Activated CD4-positive, CD25-positive, alpha-beta regulatory T cell (primary cell): ENCODE measurements at places on chromosomes 6 and 20.

- no peak for DNase-seq
These were observed 127.8 kb downstream of the TASP1 start for GRCh38 chr20:13510837-13511488.

GRCh38 chr20:64161356-64162238, 2.7 kb upstream of the MYT1 start:
- no peak for DNase-seq

DNA sequence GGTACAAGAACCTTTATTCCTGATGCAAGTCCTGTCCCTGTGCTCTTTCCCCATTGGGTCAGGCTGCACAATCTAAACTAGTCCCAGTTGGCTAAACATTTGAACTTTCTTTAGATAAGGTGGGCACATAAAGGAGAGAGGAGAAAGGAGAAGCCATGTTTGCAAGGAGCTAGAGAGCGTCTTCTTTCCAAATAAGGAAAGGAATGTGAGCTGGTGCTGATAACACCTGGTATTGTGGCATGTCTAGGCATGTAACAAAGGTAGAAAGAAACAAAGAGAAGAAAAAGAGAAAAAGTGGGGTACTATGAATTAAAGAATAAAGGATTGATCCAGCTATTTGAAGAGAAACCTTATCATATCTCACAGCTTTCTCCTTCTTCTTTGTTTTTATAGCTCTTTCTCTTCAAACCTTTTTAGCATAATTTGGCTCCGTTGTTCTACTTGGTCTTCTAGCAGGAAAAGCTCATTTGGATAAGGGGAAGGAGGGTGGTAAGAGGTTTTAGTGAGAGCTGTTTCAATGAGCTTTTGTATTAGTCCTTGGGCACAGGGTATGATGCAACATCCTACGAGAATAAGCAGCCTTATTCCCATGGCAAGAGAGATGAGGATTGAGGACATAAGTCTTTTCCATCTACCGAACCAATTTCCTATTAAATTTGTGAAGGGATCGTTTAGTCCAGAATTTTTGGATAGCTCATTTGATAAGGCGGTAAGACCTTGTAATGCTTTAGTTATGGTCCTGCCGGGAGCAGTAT, 415.5 kb upstream of the MAN1A1 start:
- no peak for DNase-seq

DNA sequence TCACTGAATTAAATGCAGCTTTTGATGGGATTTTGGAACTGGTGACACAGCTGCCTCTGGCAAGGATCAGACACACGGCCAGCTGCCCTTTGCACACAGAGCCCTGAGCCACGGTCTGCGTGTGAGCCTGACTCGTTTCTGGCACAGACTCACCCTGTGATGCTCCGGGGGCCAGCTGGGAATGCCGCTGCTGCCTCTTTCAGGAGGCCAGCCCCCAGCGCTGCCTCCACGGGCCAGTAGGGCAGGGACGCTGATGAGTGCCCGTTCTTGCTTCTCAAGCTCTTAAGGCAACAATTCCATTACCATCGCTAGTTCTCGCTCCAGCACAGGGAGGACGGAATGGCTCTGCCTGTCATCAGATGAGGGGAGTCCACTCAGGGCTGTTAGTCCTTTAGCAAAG, 61.6 kb downstream of the IRF4 start:
- no peak for DNase-seq

GRCh38 chr6:39268721-39269120, 39.4 kb upstream of the KCNK5 start:
- no peak for DNase-seq

- no peak for DNase-seq
These were observed 358.3 kb upstream of the SULF2 start for GRCh38 chr20:48143435-48144081.

DNA sequence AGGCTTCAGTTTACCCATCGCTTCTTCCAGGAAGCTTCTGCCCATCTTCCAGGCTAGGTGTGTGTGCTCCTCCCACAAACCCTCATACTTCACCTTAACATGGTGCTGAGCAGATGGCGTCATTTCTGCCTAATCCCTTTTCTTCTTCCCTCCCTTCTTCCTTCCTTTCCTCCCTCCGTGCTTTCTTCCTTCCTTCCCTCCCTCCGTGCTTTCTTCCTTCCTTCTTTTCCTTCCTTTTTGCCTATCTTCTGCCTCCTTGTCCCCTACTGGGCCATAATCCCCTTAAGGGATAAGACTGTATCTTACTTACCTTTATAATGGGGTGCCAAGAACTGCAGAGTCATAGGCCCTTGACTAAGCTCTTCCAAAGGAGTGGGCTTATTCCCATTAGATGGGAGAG, 27.5 kb upstream of the PMEPA1 start:
- DNase-seq = no peak

DNA sequence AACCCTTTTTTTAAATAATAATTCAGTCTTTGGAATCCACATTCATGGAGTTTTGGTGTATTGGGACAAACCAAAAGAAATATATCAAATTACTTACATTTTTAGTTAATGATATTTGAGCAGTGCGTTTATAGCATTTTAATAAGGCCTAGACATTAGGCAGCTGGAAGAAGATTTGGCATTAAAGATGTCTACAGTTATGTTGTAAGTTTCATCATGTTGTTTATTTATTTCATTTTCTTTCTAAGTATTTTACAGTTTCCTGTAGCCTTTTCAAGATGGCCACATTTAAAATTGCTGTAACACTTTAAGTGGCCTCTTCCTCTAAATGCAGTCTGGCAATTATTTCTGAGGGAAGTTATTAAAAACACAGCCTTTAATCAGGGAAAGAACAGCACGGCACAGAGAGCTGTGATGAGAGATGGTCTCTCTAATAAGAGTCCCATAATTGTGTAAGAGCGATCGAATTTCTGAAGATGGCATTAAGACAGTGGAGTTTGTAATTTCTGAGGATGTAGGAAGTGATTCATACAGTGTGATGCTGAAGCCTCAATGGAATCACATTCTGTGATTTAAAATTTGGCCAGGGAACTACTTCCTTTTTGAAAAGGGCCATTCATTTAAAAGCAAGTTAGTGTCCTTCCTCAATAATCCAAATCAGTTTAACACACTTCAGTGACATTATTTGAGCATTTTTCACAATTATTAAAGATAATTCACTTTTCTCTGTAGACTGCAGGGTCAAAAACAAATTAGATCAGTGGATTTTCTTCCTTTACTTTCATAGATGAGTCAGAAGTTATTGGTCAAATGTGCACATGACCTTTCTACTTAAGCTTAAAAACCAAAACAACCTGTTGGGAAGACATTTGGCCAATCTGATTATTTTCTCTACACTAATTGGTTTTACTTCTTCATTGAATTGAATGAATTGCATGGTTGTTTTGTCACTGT, 52.4 kb upstream of the EDN3 start:
- no peak for DNase-seq

- no peak for DNase-seq
These were observed 34.2 kb downstream of the PPP1R3G start for GRCh38 chr6:5119090-5119951.

GRCh38 chr6:165846123-165846966, 183.3 kb upstream of the PDE10A start:
- DNase-seq = no peak

- no peak for DNase-seq
These were observed 249.2 kb upstream of the RREB1 start for GRCh38 chr6:6858533-6858982.

GRCh38 chr20:53706008-53706465, 112.4 kb upstream of the ZNF217 start:
- DNase-seq = no peak

GRCh38 chr6:84641076-84641475, 123.3 kb downstream of the TBX18 start:
- DNase-seq = no peak

DNA sequence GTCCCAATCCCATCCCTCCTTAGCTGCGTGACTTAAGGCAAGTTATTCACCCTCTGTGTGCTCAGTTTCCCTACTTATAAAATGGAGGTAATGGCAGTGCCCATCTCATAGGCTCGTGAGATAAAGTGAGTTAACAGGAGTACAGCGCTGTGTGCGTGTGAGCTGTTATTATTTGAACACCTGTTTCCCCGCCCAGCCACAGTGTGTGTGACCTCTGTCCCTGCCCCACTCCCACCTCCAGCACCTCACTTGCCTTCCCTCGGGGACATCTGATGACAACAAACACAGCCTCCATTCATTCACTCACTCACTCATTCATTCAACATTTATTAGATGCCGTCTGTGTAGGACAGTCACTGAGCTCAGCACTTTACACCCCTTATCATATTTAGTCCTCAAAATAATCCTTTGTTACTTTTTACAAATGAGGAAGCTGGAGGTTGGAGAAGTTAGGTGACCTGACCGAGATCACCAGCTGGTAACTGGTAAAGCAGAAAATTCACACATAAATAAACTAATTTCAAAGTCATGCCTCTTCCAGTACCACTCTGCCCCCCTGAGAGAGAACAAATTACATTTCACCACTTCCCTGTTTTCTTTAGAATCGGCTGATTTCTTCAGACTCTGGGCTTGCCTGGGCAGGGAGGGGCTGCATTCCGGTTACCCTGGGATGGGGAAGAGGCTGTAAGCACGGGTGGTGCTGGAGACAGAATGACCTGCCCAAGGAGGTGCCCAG, 58.6 kb downstream of the CPNE5 start:
- DNase-seq = no peak

- no peak for DNase-seq
These were observed 9.8 kb downstream of the NEDD9 start for GRCh38 chr6:11222385-11223277.

DNA sequence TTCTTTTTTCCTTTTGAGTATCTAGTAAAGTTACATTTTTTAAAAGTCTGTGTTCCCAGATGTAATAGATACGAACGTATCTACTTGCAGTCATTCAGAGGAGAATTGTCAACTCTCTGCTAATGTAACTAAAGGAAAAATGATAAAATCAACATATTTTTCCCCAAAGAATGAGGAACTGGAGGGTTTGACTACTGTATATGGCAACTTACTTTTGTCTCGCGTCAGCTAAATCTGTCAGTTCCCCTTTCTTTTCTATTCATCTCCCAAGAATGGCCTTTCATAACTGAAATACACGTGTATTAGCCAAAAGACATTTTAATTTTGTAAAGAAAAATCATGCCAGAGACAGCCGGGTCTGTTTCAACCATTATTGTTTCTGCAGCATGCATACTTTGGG, 5.4 kb downstream of the EYA2 start:
- DNase-seq = no peak

DNA sequence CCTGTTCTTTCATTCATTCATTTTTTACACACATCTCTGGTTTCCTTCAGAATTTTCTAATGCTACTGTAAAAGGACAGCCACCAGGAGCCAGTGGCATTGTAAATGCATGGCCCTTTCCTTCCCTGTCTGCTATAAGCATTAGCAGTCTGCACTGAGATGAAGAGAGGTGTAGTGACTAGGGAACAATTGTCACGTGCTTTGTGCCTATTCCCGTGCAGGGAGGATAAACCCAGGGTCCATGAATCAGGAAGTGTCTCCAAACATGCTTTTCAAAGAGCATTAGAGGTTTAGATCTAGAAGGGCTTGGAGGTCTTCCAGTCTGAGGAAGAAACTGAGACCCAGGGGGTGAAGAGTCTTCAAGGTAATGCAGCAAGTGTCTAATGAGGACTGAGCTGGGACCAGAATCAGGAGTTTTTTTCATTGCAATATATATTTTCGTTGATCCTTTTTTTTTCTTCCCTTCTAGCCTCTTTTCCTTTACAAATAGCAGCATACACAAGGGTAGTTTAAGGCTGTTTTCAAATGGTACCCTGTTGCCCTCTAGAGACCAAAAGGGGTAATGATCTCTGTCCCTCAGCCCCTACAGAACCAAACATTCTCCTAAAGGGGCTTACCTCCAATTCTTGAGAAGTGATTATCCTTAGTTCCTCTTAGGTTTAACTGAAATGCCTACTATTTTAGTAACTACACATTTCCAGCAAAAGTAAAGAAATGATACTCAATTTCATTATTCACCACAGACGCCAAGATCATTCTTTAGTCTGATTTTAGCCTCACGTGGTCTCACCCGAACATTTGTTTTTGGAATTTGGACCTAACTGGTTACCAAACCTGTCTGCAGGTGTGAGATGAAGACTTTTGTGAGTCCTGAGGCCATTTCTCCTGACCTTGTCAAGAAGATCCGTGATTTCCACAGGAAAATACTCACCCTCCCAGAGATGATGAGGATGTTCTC, 6.6 kb downstream of the TRIM15 start:
- DNase-seq = no peak

- DNase-seq = no peak
These were observed 30.7 kb downstream of the HUS1B start for GRCh38 chr6:626236-626635.

DNA sequence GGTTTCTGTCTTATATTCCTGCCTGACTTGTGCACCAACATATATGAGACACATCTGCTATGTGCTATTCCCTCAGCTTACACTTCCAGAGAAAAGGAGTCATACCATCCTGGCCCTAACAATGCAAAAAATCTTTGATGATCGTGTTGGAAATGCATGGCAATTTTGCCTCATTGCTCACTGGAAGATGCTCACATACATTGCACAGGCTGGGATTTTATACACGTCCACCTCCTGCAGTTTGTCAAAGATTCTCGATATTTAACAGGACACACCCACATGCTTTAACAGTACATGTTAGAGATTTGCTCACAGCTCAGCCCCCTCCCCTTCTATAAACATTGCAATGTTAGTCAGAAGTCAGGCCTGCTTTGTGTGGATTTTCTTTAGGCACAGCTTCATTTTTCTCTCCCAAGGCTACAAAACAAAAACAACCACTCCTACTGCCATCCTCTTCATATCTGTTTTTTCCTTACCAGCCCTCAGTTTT, 66.1 kb downstream of the ADGB start:
- no peak for DNase-seq

- no peak for DNase-seq
These were observed 34.0 kb downstream of the AKIRIN2 start for GRCh38 chr6:87668013-87668412.

DNA sequence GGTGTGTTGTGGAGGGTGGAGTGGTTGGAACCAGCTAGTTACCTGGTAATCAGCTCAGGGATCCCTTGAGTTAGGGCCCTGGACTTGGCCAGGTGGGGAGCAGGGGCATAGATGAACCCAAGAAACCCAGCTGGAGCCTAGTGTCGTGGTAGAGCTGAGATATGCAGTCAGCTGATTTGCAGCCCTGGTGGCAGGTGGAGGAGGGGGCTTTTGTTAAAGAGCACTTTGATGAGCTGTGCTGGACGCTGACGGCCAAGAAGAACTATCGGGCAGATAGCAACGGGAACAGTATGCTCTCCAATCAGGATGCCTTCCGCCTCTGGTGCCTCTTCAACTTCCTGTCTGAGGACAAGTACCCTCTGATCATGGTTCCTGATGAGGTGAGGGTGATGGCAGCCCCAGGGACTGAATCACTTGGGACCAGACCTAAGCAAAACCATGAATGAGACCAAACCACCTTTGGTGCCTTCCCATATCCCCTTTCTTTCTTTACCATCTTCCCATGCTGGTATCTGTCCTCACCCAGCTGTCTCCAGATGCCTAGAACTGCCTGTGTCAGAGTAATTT, 12.7 kb downstream of the DEF6 start:
- no peak for DNase-seq

DNA sequence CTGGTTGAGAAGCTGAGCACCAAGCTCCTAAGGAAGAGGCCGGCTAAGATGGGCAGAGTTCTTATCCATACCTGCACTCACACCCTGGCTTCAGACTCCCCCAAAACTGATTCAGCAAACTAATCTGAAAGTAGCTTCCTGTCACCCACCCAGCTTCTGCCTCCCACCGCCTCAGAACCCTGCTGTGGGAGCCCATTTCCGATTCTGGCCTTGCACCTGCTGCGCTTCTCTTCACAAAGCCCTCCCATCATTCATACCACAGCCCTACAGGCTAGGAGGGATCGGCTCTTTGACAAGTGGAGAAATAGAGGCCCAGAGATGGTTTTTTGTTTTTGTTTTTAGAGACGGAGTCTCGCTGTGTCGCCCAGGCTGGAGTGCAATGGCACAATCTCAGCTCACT, 28.7 kb downstream of the HM13 start:
- DNase-seq = no peak

GRCh38 chr6:100228834-100229441, 234.9 kb upstream of the MCHR2 start:
- no peak for DNase-seq
